ENCODE measurements at places on chromosomes 1 and 21.
A peak's percentile ranks its signal among the peaks of the same experiment; 100 is the strongest.

GRCh38 chr1:64246294-64246917 lies 43.0 kb downstream of the UBE2U start:
- no peak for DNase-seq

DNA sequence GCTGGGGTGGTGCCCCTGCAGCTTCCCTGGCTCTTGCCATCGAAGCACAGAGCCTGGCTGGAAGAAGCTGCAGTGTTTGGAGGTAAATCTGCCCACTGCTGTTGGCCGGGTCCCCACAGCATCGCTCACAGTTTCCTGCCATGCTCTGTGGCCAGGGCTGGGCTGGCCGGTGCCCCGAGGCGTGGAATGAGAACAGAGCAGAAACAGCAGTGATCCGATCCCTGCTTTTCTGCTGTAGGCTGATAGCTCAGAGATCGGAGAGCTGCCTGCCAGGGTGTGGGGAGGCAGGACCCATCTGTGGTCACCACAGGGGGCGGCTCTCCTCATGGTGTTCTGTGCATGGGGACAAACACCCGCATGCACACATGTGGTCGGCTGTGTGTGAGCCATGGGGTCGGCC lies 11.5 kb downstream of the SLC45A1 start:
- no peak for DNase-seq

GRCh38 chr1:114130846-114131525 lies 22.7 kb downstream of the SYT6 start:
- DNase-seq: no peak

DNA sequence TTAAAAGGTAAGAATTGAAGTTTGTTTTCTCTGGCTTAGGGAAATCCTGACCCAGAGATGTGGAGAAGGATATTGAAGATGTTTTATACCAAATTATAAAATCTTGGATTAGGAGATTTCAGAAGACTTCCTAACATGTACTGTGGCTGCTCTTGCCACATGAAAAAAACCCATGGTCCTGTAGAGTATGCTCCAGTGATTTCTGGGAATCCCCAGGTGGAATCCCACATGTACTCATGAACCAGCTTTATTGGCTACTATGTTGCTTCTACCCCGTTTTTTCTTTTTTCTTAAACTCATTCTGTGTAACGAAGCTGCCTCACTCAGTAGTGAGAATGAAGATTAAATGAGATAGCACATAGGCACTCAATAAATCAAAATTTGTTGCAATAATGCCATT lies 132.7 kb upstream of the SGIP1 start:
- no peak for DNase-seq

DNA sequence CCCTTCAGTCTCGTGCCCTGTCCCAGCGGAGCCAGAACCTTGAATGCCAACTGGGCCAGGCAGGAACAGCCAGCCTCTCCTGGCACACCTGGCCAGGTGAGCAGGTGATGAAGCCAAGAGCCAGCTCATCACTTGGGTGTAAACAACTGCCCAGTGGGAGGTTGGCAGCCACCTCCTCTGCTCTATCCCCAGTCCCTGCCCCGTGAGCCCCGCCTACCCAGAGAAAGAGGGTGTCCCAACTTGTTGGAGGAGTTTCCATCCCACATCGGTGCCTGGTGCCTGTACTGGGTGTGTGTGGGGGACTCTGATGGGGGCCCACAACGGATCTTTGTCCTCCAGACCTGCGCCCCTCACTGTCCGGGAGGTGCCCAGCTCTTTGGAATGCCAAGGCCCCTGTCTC lies 17.8 kb upstream of the FAM131C start:
- DNase-seq: no peak

DNA sequence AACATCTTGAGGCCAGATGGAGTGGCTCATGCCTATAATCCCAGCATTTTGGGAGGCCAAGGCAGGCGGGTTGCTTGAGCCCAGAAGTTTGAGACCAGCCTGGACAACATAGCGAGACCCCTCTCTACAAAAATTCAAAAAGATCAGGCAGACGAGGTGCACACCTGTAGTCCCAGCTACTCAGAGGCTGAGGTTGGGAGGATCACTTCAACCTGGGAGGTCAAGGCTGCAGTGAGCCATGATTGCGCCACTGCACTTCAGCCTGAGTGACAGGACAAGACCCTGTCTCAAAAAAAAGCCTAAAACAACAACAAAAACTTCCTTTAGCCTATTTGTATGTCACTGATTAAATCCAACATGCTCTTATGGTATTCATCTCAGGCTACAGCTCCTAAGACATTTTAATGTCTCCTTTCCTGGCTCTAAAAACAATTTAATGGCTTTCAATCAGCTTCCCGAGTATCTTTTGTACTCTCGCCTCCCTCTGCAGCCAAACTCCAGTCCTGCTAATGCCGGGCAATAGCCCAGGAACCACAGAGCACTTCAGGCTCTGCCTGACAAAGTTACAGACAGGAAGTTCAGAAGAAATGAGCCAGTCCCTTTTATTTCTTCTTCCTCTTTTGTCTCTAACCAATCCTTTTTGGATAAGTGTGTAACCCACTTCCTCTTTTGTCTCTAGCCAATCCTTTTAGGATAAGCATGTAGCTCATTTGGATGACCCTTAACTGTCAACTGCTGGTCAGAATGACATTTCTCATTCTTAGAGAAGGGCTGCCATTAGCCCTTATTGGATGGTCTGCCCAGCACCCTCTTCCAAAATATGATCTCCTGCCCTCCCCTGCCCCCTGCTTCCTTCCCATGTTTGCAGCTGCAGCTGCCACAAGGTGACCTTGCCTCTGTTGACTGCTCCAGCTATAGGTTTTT lies 6.6 kb upstream of the DOP1B start:
- no peak for DNase-seq

GRCh38 chr21:32956061-32956656 lies 69.6 kb upstream of the OLIG2 start:
- DNase-seq: no peak

- DNase-seq: no peak
Measured at GRCh38 chr1:6171548-6172124, 8.5 kb downstream of the CHD5 start.

GRCh38 chr1:41380979-41381691 lies 19.9 kb downstream of the FOXO6 start:
- DNase-seq: peak; percentile 75

DNA sequence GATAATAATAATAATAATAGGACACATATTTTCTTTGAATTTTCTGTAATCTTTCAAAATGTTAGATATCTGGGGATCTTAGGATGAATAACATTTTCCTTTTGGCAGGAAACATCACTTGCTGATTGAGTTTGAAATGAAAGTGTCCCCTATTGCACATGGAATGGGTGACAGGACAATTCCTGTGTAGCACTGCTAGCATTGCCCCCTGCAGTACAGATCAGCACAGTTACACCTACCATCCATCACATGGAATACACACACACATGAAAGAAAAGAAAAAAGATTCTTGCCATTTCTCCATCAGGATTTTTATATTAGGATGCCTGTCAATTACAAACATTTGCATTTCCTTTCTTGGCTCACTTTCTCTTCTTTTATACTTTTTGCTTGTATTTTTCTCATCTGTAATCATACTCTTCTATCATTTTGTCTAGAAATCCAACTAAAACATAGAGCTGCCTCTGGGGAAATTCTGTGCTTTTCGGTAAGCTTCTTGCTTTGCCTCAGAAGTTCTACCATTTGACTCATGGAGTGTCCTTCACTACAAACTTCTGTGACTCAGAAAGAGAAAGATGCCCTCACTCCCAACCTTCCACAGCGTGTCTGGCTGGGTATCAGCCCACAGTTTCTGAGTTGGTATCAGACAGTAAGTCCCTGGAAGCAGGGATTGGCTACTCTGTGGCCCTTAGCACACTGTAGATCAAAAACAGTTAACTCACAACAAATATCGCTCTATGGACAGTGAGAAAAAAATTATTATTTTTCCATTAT lies 641.2 kb downstream of the PTPRC start:
- no peak for DNase-seq

- no peak for DNase-seq
Measured at GRCh38 chr1:42431514-42431913, 24.3 kb downstream of the ZMYND12 start.

DNA sequence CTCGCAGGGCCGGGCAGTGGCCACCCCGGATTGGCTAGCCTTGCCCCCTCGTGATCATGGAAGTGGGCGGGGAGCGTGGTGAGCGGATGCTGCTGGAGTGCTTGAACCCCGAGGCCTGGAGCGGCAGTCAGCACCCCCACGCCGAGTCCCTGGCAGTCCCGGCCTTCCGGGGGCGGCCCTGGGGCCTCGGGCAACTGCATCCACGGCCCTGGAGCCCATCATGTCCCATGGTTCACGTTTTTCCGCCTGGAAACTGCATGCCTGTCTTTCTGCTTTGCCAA lies 45.6 kb downstream of the CDC7 start:
- DNase-seq: no peak

DNA sequence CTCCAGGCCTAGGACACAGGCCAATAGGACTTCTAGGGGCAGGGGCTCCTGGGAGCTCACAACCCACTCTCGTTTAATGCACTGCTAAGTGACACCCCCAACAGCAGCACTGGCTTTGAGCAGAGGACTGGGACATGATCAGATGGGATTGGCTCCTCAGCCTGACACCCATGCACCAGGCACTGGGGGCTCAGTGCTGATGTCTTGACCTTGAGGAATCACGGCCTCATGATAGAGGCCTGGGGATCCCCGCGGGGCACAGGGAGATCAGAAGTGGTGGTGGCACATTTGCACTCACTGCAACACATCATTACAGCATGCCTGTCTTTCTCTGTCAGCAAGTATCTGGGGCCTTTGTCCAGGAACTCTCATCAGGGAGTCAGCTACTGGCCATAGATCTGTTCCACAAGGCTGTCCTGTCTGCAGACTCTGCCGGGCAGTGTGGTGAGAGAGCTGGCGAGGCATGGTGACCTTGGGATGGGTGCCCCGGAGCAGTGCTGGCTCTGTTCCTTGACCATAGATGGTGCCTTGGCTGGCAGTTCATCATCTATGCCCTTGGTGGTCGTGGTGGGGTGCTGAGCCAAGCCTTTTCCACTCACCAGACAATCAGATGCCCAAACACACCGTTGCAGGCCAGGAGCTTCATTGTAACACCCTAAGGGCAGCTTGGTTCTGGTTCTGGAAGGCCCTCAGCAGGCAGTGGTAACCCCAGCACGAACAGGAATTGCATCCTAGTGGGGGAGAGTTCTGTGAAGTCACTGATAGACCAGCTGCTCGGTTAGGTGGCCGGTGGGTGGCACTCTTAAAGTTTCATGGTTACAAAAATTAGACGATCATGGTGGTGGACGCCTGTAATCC lies 22.2 kb upstream of the PARP1 start:
- DNase-seq: no peak

DNA sequence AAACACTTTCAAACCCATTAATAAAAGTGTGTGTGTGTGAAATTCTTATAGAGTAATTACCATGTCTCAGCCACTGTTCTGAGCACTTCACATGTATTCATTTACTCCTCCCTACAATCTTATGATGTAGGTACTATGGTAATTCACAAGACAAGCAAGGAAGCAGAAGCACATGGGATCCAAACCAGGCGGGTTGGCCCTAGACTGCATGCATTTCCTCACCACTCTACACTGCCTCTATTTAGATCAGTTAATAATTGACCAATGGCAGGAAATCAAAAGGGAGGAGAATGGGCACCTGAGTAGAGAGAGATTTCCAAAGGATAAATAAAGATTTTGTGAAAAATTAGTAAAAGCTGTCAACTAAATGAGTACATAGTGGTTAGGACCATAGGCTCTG lies 15.7 kb downstream of the MAP3K21 start:
- DNase-seq: no peak

GRCh38 chr1:187067160-187067559 lies 238.4 kb downstream of the PLA2G4A start:
- no peak for DNase-seq

GRCh38 chr1:37465593-37466517 lies 8.5 kb upstream of the ZC3H12A start:
- DNase-seq: no peak

DNA sequence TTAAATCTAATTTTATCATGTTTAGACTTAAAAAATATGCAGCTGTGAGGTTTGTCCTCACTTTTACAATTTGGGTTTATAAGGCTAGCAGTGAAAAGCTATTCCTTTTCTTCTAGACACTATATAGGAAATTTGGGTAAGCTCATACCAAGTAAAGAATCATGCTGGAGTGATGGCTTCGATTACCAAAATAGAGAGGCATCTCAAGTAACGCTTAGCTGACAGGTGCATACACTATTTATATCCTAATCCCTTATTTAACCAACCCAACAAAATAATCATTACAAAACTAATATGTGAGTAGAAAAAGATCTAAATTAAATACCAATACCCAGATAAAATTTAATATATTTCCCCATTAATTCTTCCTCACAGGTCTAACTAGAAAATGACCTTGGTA lies 193.2 kb downstream of the LHX8 start:
- DNase-seq: no peak

GRCh38 chr1:3914331-3914851 lies 14.3 kb upstream of the C1orf174 start:
- no peak for DNase-seq

GRCh38 chr1:172887162-172887561 lies 163.6 kb downstream of the TNFSF18 start:
- DNase-seq: no peak

DNA sequence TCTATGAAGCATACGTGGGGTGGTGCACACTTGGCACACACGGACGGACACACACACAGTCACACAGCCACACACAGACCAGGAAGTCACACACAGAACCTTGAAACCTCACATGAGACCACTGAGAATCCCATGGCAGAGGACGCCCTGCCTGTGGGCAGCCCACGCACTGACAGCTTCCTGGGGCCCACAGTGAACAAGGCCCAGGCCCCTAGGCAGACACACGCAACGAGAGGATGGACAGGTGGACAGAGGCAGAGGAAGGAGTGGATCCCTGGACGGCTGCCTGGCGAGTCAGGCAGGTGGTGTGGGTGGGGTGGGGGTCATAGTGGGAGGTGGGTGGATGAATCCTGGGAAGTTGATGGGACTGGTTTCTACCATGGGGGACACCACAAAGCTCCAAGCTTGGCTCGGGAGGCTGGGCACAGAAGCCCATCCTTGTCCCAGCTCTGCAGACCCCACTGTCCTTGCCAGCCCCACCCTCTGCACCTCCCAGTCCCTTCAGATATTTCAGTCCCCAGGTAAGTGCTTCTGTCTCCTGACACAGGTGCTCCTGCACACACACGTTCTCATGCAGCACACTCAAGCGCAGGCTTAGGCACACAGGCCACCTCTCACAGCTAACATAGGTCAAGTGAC lies 49.1 kb downstream of the WNT9A start:
- no peak for DNase-seq

GRCh38 chr1:201982623-201983379 lies at the start of gene RNPEP:
Gene RNPEP, plus strand, starts transcription at chr1:201982648. Its CDS starts 19 bp downstream, at chr1:201982667.
- peak; percentile 18 for DNase-seq

DNA sequence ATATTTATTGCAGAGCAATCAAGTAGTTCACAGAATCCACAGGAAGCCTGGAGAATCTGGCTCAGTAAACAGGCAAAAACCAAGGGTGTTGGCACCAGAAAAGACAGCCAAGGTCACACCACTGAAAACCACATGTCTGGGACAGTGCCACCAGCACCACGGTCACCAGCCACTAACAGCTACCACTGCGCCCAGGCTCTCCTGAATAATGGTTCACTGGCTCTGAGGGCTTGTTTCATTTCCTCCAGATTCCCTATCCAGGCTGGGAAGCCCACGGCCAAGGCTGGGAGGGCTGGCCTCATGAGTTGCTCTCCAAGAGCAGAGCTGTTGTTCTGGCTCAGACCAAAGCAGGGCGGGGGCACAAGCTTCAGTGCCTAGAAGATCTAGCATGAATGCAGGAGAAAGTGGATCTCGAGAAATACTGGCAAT lies 54.5 kb upstream of the PTGFRN start:
- DNase-seq: no peak

Measured in ascending aorta (tissue), 2 donors.